ENCODE measurements at places on chromosomes 7 and 10.

GRCh38 chr7:31049005-31049765 lies 2.9 kb upstream of the ADCYAP1R1 start:
- DNase-seq = no peak

GRCh38 chr10:62861507-62861906 lies 45.3 kb upstream of the EGR2 start:
- no peak for DNase-seq

DNA sequence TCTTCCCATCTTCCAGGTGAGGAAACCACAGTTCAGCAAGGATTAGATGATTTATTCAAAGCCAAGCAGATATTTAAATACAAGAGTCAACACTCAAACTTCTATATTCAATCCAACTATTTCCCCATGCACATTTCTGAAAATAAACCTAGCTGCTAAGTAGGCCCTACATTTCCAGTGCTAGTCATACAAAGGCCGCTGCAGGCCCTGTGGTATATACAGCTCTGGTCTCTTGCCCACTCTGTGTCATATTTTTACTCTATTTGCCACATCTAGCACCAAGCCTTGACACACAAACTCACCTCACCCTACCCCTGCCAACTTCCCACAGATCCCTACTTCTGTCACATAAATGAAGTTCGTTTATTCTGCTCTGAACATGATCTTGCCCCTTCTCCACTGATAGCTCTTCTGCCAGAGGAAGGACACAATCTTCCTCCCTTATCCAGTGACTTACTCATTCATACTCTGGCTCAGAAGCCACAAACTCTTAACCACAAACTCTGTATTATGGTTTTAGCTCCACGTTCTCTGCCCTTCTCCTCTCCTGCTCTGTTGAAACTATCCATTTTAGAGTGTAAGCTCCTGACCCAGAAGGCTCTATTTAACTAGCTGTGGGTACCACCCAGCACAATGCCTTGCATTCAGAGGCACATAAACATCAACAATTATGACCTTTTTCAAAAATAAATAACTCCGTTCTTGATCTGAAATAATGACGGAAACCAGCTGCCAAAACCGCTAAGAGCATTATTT lies 180.7 kb downstream of the CPEB3 start:
- peak; percentile 54 for DNase-seq

GRCh38 chr10:104640339-104641186 lies 527 bp upstream of the SORCS3 start:
- no peak for DNase-seq

DNA sequence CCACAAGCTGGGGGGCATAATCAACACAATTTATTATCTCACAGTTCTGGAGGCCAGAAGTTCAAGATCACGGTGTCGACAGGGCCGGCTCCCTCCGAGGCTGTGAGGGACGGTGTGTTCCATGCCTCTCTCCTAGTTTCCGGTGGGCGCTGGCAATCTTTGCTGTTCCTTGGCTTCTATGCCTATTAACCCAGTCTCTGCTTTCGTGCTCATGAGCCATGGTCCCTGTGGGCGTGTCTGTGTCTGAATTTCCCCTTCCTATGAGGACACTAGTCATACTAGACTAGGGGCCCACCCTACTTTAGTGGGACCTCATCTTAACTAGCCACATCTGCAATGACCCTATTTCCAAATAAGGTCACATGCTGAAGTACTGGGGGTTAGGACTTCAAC lies 29.4 kb downstream of the HIPK2 start:
- no peak for DNase-seq

DNA sequence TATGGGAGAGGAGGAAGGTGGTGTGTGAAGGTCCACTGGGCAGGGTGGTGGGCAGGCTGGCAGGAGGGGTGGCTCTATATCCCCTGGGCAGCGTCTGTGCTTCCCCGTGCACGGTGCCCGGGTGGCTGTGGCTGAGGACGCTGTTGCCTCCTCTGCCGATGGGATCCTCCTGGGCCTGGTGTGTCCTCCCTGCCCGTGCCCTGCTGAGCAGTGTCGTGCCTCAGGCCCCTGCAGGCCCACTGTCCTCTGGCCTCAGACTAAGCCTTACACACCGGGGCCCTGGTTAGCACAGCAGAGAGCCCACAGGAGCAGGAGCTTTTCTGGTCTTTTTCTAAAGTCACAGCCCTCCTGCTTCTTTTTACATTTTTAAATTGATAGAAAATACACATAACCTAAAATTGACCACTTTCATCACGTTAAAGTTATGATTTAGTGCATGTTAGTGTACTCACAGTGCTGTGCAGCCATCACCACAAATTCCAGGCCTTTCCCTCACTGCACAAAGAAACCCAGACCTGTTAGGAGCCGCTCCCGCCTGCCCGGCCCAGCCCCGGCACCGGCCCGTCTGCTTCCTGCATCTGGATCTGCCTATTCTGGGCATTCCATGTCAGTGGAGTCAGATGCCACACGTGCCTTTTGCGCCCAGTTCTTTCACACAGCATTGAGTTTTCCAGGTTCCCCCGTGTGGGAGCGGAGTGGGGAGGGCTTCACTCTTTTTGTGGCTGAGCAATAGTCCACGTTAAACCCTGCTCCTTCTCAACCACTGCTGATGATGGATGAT lies 19.4 kb downstream of the PFKFB3 start:
- peak; percentile 60 for DNase-seq

GRCh38 chr10:98321186-98321780 lies 53.3 kb upstream of the LOXL4 start:
- no peak for DNase-seq

DNA sequence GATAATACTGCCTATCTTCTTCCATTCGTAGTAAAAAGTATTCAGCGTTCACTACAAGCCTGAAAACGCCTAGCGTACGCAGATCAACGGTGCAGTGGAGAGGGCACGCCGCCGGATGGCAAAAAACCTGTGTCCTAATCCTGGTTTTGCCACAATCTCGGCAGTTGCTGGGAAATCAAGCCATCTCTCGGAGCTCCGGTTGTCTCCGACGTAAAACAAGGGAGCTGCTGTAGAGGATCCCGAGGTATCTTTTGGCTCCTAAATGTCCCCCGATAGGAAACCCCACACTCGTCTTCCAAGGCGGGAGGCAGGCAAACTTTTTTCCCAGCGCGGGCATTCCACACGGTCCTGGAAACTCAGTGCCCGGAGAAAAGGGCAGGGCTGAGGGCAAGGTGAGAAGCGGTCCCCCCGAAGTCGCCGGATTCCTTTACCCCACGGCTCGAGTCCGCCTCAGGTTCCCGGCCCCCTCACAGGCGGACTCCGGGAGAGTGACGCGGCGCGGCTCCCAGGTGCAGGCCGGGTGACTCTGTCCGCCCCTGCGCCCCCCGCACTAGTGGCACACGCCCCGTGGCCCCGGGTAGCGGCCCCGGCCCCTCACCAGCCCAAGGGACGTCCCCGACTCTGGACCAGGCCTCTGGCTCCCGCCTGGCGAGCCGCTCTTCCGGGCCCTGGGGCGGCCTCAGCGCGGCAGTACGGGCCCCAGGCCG lies 649 bp downstream of the IDE start:
- DNase-seq = peak; percentile 66

GRCh38 chr10:114743521-114744231 lies 77.9 kb upstream of the FHIP2A start:
- DNase-seq = no peak

DNA sequence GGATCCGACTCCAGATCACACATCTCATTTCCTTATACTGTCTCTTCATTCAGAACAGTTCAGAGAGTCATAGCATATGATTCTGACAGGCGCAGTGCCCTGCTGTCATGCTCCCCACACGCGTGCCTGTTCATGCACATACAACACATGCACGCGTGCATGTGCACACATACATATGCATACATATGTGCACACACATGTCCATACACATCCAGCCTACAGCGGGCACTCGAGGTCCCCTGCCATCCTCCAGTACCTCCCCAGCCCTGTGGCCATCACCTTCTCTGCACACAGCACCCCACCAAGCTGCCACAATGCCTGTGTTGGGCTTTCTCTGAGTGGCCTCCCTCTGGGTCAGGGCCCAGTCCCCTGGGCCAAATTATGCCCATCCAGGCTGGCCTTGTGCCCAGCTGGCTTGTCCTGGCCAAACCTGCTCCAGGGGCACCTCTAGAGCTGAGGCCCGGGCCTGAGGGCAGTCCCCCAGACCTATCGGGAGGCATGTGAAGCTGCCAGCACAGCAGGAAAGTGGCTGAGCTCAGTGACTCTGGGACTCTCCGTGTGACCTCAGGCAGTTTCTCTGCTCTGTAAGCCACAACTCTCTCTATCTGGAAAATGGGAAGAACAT lies 49.4 kb upstream of the RET start:
- DNase-seq = no peak

- no peak for DNase-seq
These were observed 17.2 kb upstream of the INHBA start for GRCh38 chr7:41720046-41720445.

GRCh38 chr7:148115308-148115707 lies 475.3 kb upstream of the C7orf33 start:
- DNase-seq = no peak

GRCh38 chr10:17200001-17200911 lies 1.2 kb downstream of the TRDMT1 start:
- peak; percentile 23 for DNase-seq

GRCh38 chr7:5472432-5473315 lies 49.0 kb upstream of the TNRC18 start:
- no peak for DNase-seq

DNA sequence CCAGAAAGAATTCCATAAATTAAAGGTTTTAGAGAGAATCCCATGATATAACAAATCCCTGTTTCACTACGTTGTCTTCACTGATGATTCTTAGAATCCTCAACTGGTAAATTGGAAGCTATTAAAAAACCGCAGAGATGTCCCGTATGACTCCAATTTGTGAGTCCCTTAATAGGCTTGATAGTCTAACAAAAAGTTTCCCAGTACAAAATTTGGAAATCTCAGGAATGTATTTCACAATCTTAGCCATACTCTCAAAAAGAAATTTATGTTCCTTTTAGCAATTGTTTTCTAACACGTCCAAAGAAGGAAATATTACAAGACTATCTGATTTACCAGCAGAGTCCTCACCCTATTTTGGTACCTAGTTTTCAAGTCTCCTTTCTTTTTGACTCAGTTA lies 2.5 kb downstream of the TES start:
- DNase-seq = peak; percentile 51

- no peak for DNase-seq
These were observed 86.1 kb downstream of the VOPP1 start for GRCh38 chr7:55486192-55486590.

GRCh38 chr7:101586906-101587677 lies 42.0 kb downstream of the MYL10 start:
- DNase-seq = no peak

GRCh38 chr7:139360948-139361307 lies 1.2 kb downstream of the LUC7L2 start:
- no peak for DNase-seq

DNA sequence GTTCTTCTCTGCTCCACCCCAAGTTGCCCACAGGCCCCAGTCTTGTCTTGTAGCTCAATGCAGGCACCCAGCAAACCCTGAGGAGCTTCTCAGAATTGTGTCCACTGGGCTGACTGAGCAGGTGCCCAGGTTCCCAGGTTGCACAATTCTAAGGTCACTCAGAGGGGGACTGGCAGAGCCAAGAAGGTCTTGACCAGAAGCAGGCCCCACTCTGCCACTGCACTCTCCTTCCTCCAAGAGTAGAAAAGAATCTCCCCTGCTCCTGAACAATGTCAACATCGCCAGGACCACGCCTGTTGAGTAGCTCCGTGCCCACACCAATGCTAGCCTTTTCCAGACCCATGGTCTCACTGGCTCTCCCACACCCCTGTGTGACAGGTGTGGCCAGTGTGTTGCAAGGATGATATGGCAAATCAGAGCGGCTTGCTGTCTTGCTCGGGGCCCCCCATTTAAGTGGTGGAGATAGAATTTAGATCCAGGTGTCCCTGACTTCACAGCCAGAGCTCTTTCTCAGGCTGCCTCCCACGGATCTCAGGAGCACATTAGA lies 577 bp downstream of the LRRC18 start:
- DNase-seq = no peak

- no peak for DNase-seq
These were observed 533.8 kb upstream of the CNTNAP2 start for GRCh38 chr7:145582742-145583303.

DNA sequence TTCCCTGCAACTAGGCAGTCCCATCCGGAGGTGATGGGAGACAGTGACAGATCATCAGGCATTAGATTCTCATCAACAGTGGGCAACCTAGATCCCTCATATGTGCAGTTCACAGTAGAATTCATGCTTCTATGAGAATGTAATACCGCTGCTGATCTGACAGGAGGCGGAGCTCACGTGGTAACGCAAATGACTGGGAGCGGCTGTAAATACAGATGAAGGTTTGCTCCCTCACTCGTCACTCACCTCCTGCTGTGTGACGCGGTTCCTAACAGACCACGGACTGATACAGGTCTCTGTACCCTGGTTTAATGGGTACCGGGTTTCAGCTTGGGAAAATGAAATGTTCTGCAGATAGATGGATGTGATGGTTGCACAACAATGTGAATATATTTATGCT lies 47.8 kb upstream of the PIK3AP1 start:
- DNase-seq = no peak

GRCh38 chr10:91197127-91197526 lies 23.3 kb upstream of the PCGF5 start:
- DNase-seq = peak; percentile 37

- DNase-seq = peak; percentile 47
These were observed 16.8 kb downstream of the BBIP1 start for GRCh38 chr10:110901954-110902819.

GRCh38 chr10:30176776-30177533 lies 117.6 kb upstream of the JCAD start:
- DNase-seq = no peak

GRCh38 chr10:63699785-63700613 lies 178.8 kb downstream of the REEP3 start:
- peak; percentile 91 for DNase-seq

GRCh38 chr10:1115607-1115955 lies 59.4 kb downstream of the WDR37 start:
- DNase-seq = no peak

GRCh38 chr10:47033541-47034270 lies 122.5 kb downstream of the PTPN20 start:
- no peak for DNase-seq

- DNase-seq = no peak
These were observed 820.7 kb downstream of the GRID1 start for GRCh38 chr10:85545874-85546273.

- no peak for DNase-seq
These were observed 7.5 kb upstream of the ATP6V0E2 start for GRCh38 chr7:149866139-149866778.

DNA sequence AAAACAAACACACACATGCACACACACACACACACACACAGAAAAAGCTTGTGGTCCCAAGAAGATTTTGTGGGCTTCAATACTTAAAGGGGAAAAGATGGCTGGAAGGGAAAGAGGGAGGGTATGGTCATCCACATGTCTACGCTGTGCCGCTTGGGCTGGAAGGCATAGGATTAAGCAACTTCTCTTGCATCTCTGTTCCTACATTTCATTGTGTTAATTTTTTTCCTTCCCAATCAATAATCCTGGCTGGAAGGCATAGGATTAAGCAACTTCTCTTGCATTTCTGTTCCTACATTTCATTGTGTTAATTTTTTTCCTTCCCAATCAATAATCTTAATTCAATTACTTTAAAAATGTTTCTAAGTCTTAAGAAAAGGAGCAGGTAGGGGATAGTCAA lies 30.6 kb downstream of the C10orf120 start:
- no peak for DNase-seq

Measured in AG08395 (cell line).